AG09319 (cell line): ENCODE measurements at places on chromosomes 1 and 21.

- DNase-seq: no peak
Measured at GRCh38 chr1:116290085-116290705, 82.8 kb upstream of the ATP1A1 start.

- DNase-seq: no peak
Measured at GRCh38 chr1:22101199-22101598, 41.7 kb downstream of the WNT4 start.

DNA sequence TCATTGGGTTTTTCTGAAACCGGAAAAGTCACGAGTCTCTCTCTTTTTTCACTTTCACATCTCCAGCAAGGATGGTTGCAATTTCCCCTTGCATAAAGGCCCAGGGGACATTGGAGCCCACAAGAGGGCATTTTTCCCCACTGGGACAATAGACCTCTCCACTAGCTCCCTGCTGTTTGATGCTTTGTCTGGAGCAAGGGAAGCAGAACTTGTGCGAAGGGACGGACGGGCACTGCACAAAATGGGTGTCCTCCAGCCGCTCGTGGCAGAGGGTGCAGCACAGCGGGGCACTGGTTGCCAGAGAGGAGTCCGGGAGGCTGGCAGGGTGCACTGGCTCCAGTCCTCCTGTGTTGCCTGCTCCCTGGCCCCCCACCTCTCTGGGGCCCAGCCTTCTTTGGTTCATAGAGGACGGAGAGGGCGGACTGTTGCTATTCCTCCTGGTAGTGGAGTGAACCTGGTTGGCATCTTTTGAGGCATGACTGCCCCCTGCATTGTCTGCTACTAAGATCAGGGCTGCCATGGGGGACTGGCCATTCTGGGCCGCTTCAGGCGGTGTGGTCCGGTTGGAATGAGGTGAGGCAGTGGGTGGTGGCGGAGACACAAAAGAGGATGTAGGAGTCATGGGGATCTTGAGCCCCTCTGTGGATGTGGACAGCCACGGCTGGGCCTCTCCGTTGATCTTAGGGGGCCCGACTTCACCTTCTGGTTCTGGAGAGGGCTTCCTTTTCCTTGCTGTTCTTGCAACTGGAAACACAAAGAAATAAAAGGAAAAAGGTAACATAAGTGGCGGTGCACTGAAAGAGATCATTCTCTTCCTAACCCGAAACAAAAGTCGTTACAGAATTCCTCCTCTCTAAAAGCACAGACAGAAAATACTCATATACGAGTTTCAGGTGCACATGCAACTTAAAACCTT, 2.6 kb downstream of the IRF2BP2 start:
- no peak for DNase-seq

DNA sequence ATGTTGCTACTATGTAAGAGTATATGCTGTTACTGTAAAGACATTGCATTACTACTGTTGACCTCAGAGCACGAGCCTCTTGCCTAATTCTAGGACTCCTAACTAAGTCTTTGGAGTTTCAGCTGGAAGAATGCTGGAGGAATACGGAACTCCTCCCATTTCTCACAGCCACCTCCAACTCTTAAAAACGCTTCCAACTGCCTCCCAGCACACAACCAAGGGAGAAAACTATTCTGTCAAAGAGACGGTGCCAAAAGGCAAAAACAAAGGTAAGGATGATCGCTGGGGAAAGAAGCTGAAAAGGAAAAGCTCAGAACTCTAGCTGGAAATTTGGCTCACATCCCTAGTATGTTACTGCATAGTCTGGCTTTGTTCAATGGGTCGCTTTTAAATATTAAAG, at the start of gene FMO2:
FMO2 (plus strand) TSS at position 210 of the 400 bp plus-strand sequence. CDS start 414 bp downstream, outside the sequence.
- DNase-seq: no peak

GRCh38 chr21:18155508-18156193, 89.0 kb upstream of the CHODL start:
- no peak for DNase-seq

DNA sequence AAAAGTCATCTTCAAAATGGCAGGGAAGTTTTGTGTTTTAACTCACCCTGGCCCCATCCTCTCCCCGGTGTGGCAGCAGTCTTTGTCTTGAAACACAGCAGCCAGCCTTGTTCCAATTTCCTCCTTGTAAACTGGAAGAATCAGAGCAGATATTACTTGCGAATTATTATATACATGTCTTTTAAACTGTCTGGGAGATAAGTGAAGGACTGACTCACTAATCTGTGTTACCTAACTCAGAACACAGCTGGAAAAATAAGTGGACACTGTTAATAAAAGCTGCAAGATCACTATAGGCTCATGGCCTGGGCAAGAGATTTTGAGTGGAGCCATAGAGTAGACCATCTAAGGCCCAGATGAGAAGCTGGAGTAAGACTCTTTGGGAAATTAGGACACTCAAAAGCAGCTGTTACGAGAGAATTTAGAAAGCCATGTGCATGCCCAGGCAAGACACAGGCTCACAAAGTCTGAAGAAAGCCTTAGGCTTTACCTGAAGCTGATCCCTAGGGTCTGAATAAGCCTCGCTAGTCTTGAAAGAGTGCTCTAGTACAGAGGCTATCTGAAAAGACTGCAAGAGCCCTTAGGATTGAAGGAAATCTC, 233.0 kb upstream of the RAB4A start:
- DNase-seq: no peak

GRCh38 chr1:44605914-44606615, 68.2 kb downstream of the TMEM53 start:
- DNase-seq: no peak

GRCh38 chr1:45887156-45887842, 83.9 kb downstream of the MAST2 start:
- DNase-seq: no peak

DNA sequence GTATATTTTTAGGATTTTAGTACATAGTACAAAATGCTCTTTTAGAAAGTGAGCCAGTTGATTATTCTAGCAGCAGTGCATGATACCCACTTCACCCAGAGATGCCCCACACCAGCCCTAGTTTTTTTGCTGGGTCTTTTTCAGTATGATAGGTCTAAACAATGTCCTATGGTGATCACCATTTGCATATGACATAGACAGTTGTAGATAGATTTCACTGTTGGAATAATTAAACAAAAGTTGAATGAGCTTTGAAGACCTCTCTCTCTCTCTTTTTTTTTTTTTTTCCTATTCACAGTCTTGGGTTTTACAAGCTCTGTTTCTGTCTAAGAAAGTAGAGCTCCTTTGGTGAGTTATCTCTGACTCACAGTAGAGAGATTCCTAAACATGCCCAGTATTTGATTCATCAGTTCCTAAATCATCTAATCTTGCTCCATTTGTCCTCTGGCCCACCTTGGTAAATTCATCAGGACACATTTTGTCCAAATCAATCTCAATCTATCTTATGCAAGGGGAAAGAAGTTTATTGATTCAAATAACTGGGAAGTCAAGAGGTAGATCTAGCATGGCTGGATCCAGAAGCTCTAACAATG, 44.7 kb upstream of the VAV3 start:
- no peak for DNase-seq

DNA sequence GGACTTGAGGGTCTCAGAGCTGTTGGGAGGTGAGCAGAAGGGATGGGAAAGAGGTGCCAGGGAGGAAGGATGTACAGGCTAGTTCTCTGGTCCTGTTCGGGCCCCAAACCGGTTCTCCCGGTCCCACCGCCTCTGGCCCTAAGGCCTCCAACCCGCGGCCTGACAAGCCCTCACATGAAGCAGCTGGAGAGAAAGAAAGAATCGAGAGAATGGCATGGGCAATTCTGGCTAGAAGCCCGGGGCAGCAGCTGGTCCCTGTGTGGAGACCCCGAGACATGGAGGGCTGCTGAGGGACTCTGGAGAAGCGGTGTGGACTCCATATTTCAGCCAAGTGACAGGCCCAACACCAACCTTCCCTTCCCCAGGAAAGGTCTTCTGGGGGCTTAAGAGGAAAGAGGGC, 730 bp downstream of the CDC42SE1 start:
- no peak for DNase-seq

- DNase-seq: no peak
Measured at GRCh38 chr1:12617511-12617900, 504 bp downstream of the DHRS3 start.

- no peak for DNase-seq
Measured at GRCh38 chr1:180912801-180913565, at the start of gene KIAA1614. TSS of gene KIAA1614 (plus strand) at chr1:180912897. CDS start at chr1:180913244, 347 bp downstream.

DNA sequence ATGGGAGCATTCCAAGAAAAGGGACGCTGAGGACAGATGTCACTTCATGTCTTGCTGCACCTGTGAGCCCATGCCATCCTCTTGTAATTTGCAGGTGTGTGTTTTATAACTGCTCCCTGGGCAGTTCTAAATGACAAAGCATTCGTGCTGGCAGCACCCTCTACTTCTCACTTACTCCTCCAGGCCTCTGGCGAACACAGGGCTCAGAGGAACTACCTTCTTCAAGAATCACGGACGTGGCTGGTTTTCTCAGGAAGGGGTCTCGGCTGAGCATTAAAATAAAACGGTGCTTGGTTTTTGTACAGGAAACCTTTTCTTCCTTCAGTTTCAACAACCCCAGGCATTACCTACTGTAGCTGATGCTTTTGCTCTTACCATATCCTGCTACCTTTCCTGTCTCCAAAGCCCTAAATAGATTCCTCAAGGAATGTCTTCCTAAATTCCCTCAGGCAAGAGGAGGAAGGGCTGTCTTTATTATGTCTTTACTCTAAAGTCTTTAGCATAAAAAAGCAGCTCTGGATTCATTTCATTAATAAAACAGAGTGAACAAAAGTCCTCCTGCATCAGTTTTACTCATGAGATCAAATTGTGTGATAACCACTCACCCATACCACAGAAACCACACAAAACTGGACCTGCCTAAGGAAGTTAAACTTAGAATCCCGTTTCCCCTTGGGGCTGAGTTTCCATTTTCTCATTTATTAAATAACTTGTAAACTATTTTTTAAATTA, 79.0 kb upstream of the MAP10 start:
- no peak for DNase-seq

DNA sequence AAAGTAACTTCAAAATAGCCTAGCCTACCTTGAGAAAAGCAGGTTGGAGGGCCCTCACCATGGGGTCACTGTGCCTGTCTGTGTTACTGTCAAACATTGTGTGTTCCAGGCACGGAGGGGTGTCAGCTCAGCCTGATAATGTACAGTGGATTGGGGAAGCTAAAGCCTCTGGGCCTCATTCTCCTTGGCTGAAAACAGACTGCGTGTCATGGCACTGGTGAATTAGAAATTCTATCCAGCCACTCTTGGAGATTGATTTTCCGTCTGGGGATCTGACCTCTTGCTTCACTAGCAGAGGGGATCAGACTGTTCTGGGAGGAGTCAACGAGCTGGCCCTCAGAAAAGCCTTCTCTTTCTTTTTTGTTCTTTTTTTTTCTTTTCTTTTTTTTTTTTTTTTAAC, 123.5 kb upstream of the HOOK1 start:
- DNase-seq: no peak

DNA sequence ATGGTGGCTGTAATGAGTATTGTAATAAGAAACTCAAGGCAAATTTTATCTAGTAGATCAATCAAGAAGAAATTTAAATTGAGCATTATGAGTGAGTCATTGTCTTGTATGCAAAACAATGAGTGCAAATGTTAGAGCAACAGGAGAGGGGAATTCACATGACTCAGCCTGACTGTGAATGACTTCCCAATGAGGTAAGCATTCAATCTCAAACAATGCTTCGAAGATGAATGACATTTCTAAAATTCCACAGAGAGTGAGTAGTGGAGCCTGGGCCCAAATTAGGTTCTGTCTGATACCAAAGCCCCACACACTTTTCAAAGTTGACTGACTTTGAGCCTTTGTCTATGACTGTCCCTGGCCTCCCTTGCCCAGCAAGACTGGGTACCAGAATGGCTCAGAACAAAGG, 738.0 kb downstream of the PTPRU start:
- DNase-seq: peak; percentile 32

DNA sequence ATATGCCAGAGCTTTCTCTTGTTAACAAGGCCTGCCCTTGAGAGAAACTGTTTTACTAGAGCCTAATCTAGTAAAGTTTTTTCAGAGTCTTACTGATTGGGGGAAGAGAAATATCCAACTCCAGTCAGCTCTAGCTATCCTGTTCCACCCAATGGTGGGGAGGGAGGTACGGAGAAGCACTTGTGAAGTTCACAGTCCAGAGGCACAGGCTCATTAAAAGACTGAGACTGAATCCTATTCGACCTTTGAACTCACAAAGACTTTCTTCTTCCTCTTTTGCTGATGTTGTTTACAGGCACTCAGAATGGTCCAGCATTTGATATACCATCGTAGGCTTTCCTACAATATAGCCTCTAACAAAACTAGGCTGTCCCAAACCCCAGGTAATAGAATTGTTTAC, 15.5 kb upstream of the SFT2D2 start:
- DNase-seq: no peak

- no peak for DNase-seq
Measured at GRCh38 chr1:198741744-198742143, 102.9 kb downstream of the PTPRC start.

DNA sequence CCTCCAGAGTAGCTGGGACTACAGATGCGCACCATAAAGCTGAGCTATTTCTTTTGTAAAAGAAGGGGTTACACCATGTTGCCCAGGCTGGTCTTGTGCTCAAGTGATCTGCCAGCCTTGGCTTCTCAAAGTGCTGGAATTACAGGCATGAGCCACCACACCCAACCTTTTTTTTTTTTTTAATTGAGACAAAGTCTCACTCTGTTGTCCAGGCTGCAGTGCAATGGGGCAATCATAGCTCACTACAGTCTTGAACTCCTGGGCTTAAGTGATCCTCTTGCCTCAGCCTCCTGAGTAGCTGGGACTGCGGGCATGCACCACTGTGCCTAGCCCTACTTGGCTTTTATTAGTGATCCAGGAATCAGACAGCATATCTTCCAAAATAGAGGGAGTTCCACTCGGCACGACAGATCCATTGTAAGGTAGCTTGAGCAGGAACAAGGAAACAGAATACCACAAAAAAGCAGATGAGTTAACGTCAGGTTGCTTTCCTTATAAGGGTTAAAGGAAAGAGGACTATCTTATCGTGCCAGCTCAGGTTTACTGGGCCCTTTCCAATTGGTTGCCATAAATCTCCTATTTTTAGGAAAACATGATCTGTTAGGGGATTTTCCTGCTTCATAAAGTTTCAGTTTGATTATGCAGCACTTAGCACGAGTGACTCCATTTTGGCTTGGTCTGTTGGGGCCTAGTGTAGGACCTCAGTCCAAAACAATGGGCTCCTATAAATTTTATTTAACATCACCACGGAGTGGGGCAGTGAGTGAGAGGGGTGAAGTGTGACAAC, 45.2 kb downstream of the NENF start:
- no peak for DNase-seq

- no peak for DNase-seq
Measured at GRCh38 chr1:157653494-157653873, 47.1 kb downstream of the FCRL3 start.

DNA sequence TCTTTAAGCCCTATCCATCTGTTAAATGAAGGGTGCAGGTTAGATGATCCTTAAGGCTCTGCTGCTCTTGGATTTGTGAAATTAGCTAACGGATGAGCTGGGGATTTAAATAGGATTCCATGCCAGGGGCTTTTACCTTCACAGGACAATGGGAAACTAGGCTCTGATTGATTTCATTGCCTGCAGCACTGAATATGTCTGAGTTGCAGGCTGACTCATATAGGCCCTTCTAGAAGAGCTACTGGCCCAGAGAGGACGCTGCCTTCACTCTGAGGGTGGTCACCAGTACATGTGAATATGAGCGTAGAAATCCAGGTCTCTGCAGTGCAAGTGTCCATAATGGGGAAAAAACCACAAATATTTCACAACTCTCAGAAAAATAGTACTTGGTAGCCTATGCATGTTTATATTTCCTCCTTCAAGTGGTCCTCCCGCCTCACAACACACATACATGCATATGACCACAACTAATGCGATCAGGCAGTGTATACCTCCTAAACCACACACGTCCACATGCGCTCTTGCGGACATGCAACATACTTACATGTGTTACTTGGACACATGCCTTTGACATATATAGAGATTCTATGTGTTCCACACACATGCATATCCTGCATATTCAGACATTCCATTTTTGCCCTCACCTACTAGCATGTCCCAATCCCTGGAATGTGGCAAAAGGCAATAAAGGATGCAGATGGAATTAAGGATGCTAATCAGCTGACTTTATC, 233.8 kb upstream of the JUN start:
- no peak for DNase-seq
